Left ventricle myocardium inferior (tissue), 1 donor: ENCODE measurements at places on chromosomes 2 and 18.

GRCh38 chr2:109611467-109612095, 2.2 kb downstream of the SEPTIN10 start:
- peaks cover 81% of the 10 kb centered on the region for H3K4me1 ChIP-seq
- peak overlapping the region; percentile 98 for H3K27ac ChIP-seq
- H3K27me3 ChIP-seq, result no peaks in the 10 kb centered on the region
- DNase-seq, result no peak
- no peaks in the 10 kb centered on the region for H3K36me3 ChIP-seq

GRCh38 chr18:63784787-63785452, 9.7 kb downstream of the SERPINB7 start:
- no peak overlapping the region for H3K4me3 ChIP-seq
- H3K4me1 ChIP-seq, result no peaks in the 10 kb centered on the region
- H3K27ac ChIP-seq, result no peak overlapping the region
- no peak for DNase-seq
- no peaks in the 10 kb centered on the region for H3K27me3 ChIP-seq

DNA sequence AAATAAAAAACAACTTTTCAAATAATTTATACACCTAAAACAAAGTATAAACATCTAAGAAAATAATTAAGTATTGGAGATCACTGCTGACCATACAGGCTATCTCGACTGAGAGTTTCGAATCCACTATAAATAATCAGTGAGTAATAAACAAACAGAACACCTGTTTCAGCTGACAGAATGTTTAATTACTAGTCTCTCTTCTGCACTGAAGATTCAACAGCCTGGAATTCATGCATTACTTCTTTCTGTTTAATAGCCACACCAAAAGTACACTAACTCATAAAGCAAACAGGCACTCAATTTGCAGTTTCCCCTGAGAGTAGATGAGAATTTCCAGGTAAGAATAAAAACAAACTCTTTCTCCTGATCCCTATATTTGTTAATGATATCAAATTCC, 138.5 kb downstream of the RBMS1 start:
- no peak for DNase-seq
- H3K27me3 ChIP-seq, result no peaks in the 10 kb centered on the region
- no peak overlapping the region for H3K4me3 ChIP-seq
- H3K36me3 ChIP-seq, result no peaks in the 10 kb centered on the region
- H3K27ac ChIP-seq, result peak overlapping the region; percentile 14

DNA sequence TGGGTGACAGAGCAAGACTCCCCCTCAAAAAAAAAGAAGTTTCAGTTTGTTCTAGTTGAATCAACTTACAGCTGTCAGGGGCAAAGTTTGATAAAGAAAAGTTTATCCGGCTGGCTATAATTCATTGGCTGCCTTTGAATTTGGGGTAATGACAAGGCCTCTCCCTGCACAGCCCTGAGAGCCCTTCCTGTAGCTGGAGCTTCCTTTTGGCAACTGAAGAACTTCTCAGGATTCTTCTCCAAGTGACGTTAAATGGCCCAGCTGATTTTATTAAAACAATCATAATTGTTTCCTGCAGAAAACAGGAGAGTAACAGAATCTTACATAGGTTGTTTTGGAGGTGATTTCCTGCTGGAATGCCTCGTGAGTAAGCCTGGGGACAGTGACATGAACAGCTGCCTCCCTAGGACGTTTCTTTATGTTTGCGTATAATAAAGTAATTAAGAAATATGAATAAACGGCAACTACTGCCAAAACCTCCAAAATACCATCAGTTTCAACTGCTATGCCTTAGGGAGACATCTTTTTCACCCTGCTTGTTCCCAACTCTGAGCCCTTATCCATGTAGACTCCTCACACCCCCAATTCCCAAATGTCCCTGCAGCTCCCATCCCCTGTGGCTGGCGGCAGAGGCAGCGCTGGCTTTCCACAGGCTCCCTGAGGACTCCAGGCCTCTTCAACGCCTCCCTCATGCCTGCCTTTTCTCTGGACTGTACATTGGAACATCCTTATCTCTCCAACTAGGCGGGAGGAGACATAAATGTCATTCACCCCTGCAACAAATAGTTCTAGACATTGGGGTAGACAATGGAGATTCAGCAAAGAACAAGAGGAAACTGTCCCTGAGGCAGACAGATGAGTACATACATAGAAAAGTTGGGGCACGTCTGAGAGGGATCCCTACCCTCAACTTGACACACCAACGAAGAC, 59.2 kb upstream of the FZD7 start:
- no peak overlapping the region for H3K27ac ChIP-seq
- no peak for DNase-seq
- peaks cover 6% of the 10 kb centered on the region for H3K27me3 ChIP-seq
- H3K36me3 ChIP-seq, result no peaks in the 10 kb centered on the region
- H3K4me3 ChIP-seq, result no peak overlapping the region
- H3K4me1 ChIP-seq, result peaks cover 20% of the 10 kb centered on the region

DNA sequence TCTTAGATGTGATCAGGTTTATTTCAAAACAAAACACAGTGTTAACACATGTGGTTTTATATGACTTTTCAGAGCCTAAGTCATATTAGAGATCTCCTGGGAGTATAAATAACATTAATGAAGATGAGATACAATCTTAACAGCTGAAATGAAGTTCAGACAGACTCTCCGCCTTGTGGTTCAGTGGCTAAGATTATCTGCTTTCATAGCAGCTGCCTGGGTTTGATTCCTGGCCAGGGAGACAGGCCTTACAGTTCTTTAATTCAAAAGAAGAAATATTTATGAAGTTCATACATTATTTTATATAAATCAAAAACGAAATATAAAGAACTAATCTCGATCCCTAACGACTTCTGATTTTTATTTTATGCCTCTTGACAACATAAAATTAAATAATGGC, 35.2 kb upstream of the TTC32 start:
- no peak overlapping the region for H3K4me3 ChIP-seq
- no peaks in the 10 kb centered on the region for H3K27me3 ChIP-seq
- peaks cover 31% of the 10 kb centered on the region for H3K36me3 ChIP-seq
- no peak overlapping the region for H3K27ac ChIP-seq

- no peak for DNase-seq
- no peak overlapping the region for H3K27ac ChIP-seq
- no peak overlapping the region for H3K4me3 ChIP-seq
- peaks cover 69% of the 10 kb centered on the region for H3K27me3 ChIP-seq
These were observed 92.1 kb downstream of the EN1 start for GRCh38 chr2:118755384-118755783.

DNA sequence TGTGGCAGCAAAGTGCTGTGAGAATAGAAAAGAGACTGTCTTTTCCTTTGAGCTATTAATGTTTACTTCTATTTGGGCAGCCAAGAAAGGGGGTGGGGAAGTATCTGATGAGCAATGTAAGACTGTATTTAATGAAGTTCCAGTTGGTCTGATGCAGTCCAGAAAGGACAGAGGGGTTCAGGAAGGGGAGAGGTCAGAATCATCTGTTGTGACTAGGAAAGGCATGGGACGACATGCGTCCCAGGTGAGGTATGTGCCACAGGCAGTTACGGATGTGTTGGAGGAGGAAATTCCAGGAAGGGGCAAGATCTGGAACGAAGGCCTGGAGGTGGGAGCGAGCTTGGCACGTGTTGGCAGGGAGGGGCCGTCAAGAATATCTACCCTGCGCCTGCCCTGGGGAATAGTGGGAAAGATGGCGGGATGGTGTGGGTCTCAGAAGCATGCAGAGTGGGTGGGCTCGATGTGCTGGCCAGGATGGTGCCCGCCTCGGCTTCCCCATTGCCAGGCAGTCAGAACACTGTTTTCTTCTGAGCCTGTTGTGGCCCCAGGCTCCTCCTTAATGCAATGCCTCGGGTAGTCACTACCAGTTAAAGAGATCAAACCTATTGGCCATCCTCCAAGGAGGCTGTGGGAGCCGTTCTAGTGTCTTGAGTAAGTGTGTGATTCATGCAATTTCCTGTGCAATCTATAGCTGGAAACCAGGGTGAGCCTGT, 57.8 kb upstream of the TXNDC2 start:
- peak overlapping the region; percentile 4 for H3K27ac ChIP-seq
- H3K4me1 ChIP-seq, result peaks cover 37% of the 10 kb centered on the region
- no peaks in the 10 kb centered on the region for H3K36me3 ChIP-seq
- no peak overlapping the region for H3K4me3 ChIP-seq

GRCh38 chr2:30545875-30546274, 98.8 kb downstream of the LCLAT1 start:
- no peak overlapping the region for H3K4me3 ChIP-seq
- DNase-seq, result no peak
- no peak overlapping the region for H3K27ac ChIP-seq

- peaks cover 14% of the 10 kb centered on the region for H3K27me3 ChIP-seq
- no peak for DNase-seq
- H3K4me3 ChIP-seq, result no peak overlapping the region
These were observed 45.7 kb upstream of the ACAA2 start for GRCh38 chr18:49859021-49859359.

DNA sequence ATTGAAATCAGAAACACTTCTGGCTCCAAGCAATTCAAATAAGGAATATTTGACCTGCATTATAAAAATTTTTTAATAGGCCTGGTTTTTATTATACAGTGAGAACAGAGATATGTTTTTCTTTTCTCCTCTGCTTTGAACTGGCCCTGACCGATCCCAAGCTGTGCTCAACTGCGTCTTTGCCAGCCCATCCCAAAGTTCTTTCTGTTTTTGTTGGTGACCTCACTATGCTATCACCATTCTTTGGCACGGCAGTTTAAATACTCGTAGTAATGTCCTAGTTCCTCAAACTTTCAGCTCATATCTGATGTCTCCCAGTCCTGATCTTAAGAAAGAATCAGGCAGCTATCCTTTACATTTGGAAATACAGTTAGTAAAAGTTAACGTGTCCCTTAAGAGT, 42.3 kb upstream of the NETO1 start:
- H3K4me1 ChIP-seq, result no peaks in the 10 kb centered on the region
- H3K27ac ChIP-seq, result no peak overlapping the region

DNA sequence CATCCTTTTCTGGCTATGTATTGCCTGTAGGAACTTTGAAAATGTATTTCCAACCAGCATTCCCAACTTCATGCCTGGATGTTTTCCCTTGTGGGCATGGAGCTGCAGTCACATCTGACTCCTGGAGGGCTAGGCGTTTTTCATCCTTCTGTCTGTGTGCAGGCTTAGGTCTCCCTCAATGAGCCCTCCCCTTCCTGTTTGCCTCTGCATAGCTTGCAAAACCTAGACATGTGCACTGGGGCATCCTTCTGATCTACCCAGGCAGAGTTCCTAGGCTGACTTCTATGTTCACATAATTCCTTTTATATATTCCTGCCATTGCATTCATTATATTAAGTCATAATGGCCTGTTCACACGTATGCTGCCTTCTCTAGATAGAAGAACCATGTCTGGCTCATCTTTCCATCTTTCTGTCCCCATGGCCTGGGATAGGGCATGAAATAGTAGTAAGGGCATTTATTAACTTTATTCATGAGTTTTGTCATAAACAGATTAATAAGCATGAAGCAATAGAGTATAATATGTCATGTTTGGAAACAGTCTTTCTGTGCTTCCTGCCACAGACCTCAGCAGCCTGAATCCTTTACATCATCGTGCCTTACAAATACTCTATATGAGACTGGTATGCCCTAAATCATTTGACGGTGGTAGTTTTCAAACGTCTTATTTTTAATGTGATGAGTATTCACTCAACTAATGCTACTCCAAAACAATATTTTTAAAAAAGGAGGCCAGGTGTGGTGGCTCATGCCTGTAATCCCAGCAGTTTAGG, 195.6 kb downstream of the TGIF1 start:
- no peak for DNase-seq
- no peak overlapping the region for H3K4me3 ChIP-seq
- no peaks in the 10 kb centered on the region for H3K4me1 ChIP-seq

- no peak within 1 kb of the TSS for H3K27ac ChIP-seq
- DNase-seq, result peak; percentile 16
- peak within 1 kb of the TSS; percentile 51 for H3K4me3 ChIP-seq
- H3K36me3 ChIP-seq, result no peaks in the 10 kb centered on the region
- no peaks in the 10 kb centered on the region for H3K4me1 ChIP-seq
These were observed at the start of gene PSMA8 for GRCh38 chr18:26133652-26134051. Gene PSMA8 (plus strand): TSS chr18:26133869. CDS start chr18:26133966, 97 bp downstream.

- H3K4me1 ChIP-seq, result peaks cover 71% of the 10 kb centered on the region
- DNase-seq, result no peak
- no peak overlapping the region for H3K4me3 ChIP-seq
- H3K27ac ChIP-seq, result no peak overlapping the region
- no peaks in the 10 kb centered on the region for H3K36me3 ChIP-seq
These were observed 35.4 kb downstream of the MGAT5 start for GRCh38 chr2:134289225-134289624.

GRCh38 chr18:48348739-48349138, 60.4 kb downstream of the ZBTB7C start:
- no peak overlapping the region for H3K4me3 ChIP-seq
- no peak for DNase-seq
- no peaks in the 10 kb centered on the region for H3K36me3 ChIP-seq
- H3K27me3 ChIP-seq, result no peaks in the 10 kb centered on the region
- no peaks in the 10 kb centered on the region for H3K4me1 ChIP-seq
- no peak overlapping the region for H3K27ac ChIP-seq

GRCh38 chr2:20065885-20066602, 14.6 kb upstream of the LAPTM4A start:
- peaks cover 32% of the 10 kb centered on the region for H3K4me1 ChIP-seq
- no peaks in the 10 kb centered on the region for H3K36me3 ChIP-seq
- H3K27me3 ChIP-seq, result no peaks in the 10 kb centered on the region
- peak; percentile 53 for DNase-seq
- no peak overlapping the region for H3K4me3 ChIP-seq
- peak overlapping the region; percentile 58 for H3K27ac ChIP-seq

DNA sequence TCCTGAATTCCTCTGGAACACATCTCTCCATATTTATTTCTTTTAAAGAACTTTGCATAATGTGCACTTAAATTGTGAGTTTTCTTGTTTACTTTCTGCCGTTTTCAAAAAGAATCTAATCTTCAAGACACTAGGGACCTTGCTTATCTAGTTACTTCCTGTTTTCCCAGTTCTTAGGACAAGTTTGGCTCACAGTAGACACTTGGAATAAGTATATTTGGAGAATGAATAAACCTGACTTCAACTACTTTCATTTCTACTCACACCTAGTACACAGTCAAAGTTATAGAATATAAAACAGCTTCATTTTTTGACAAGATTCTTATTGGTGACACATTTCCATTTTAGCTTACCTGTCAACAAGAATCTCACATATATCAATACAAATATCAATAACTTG, 155.6 kb upstream of the CCDC195 start:
- H3K4me1 ChIP-seq, result peaks cover 9% of the 10 kb centered on the region
- H3K27ac ChIP-seq, result no peak overlapping the region
- H3K27me3 ChIP-seq, result no peaks in the 10 kb centered on the region
- DNase-seq, result no peak
- no peaks in the 10 kb centered on the region for H3K36me3 ChIP-seq

GRCh38 chr2:106159866-106160785, 34.0 kb downstream of the UXS1 start:
- no peak overlapping the region for H3K27ac ChIP-seq
- peak overlapping the region; percentile 30 for H3K4me3 ChIP-seq
- H3K4me1 ChIP-seq, result peaks cover 15% of the 10 kb centered on the region
- no peak for DNase-seq

DNA sequence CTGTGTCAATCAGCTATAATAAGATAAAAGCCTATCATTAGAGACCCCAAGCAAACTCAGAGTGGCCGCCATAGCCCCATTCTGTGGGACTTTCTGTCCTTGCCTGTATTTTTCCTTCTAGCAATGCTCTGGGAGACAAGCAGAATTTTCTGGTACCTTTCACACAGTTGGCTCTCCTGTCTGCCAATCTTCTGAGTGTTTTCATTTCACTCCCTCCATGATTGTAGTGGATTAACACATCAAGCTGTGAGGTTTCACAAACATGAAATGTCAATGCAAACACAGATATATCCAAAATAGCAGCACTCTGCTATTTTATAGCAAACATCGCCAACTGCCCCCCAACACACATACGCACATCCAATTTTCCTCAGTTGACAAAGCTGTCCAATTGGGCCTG, 64.9 kb downstream of the C1D start:
- DNase-seq, result no peak
- peaks cover 34% of the 10 kb centered on the region for H3K27me3 ChIP-seq
- H3K4me3 ChIP-seq, result no peak overlapping the region
- no peaks in the 10 kb centered on the region for H3K4me1 ChIP-seq
